ENCODE measurements at places on chromosomes 6 and 20.

DNA sequence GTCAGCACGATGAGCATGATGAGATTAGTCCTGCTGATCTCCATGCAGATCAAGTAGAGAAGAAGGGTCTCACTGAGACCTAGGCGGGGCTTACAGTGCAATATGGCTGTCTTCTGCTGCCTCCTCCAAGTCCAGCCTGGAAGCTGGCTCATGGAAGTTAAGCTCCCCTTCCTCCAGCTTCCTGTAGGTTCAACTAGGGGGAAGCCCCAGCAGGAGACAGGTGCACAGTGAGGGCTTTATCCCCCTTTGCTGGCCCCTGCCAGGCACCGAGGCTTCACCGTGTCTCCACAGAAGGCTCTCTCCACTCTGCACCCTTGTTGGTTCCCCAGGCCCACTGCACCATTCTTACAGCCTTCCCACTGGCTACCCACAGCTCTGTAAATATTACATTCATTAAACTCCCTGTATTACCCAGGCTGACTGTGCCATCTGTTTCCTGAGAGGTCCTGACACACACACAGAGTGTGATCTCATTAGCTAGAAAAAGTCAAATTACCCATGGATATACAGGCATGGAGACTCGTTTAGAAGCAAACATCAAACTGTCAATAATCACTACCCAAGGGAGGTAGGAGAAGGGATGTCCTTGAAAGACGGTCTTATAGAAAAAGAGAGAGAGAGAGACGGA lies 90.4 kb downstream of the SLC2A10 start:
- no peak for DNase-seq

- no peak for DNase-seq
Observed at GRCh38 chr20:39789411-39789810, 827.3 kb downstream of the DHX35 start.

- DNase-seq, result no peak
Observed at GRCh38 chr20:62305149-62305764, 2.5 kb downstream of the ADRM1 start.

DNA sequence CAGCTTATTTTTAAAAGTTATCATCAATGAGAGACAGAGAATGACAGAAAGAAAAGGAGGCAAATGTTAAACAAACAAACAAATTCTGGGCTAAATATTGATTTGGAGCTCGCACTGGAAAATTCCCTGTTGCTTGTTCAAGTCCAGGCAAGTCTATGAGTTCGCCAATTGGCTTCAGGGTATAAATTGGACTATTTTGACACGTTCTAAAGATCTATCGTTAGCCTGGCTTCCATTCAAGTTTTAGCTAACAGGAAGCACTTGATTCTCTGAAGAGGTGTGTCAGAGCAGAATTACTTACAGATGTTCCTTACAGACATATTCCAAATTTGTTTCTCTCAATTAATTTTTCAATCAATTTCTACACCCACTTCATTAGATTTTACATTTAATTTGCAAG lies 15.8 kb upstream of the RFPL4B start:
- DNase-seq, result no peak

GRCh38 chr6:157651731-157652490 lies 171.1 kb upstream of the SNX9 start:
- no peak for DNase-seq

DNA sequence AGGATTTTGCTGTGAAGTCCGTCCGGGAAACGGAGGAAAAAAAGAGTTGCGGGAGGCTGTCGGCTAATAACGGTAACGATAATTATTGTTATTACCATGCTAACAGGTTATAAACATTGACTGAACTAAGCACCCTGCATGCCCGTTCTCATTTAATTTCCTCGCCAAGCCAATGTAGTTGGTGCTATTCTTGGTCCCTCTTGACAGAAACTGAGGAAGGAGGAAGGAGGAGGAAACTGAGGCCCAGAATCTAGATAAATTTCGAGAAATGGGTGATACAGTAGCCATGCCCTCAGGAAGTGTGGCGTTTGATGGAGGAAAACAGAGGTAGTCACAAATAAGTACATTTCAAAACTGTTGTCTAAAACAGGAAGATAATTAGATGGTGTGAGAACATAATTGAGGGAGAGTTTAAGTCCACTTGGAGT lies 474 bp downstream of the TPX2 start:
- no peak for DNase-seq

DNA sequence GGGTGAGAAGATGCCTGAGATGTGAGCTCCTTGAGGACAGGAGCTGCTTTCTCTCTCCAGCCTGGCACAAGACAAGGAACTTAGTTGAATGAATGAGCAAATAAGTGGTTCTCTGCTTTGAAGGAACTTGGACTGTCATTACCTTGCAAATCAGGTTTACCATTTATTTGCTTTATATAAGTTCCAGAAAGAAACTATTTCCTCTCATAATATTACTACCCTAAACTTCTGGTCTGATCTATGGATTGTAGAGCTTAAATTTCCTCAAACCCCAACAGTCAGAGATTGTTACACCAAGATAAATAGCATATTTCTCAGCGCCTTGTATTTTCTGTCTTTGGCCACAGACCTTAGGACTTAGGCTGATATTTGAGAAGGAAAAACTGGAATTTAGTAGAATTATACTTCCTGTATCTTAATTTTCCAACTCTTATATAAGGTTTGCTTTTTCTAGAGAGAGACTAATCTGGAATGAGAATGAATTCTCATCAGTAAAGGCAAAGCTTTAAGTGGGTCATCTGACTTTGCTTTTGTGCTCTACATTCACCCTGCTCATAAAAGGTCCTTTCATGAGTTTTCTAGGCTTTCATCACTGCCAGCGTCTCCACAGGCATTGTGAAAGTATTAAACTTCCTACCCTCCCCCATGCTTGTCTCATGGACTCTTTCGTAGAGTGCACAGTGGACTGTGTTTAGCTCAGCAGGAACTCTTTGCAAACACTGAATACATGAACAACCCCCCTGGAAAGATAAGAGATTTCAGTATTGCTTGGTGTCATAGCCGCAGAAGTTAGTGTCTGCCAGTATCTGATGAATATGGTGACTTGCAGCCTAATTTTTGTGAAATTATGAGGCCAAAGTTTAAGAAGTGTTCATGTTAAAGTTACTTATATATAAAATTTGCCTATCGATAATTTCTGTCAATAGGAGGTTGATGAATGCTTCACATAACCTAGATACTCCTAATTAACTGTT lies 74.0 kb downstream of the PTPRA start:
- no peak for DNase-seq

DNA sequence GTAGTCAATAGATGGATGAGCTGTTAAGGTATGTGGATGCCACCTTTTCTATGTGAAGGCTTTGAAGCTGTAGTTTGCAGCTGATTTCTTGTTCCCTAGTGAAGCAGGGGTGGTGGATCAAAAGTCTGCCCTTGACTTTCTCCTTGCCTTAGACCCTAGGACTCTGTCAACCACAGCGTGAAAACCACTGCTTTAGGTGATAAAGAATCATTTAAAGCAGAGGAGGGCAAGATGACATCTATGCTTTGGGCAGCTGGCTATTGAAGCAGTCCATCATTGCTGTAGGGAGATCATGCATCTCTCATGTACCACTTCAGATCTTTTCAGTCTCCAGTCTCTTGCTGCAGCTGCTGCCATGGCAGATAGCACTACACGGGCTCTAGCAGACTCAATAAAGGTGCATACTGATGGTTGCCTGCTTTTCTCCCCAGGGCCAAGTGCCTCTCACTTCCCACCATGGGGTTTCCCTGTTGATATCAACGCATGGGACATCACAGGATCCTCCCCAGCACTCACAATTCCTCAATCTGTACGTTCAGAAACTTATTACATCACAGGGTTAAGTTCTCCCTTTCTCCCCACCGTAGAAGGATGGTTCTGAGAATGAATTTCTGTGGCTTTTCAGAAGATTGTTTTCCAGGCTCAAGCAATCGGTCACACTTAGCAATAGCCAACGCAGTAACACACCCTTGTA lies 122.0 kb upstream of the STMND1 start:
- no peak for DNase-seq

- no peak for DNase-seq
Observed at GRCh38 chr6:22596011-22596410, 26.6 kb downstream of the HDGFL1 start.

DNA sequence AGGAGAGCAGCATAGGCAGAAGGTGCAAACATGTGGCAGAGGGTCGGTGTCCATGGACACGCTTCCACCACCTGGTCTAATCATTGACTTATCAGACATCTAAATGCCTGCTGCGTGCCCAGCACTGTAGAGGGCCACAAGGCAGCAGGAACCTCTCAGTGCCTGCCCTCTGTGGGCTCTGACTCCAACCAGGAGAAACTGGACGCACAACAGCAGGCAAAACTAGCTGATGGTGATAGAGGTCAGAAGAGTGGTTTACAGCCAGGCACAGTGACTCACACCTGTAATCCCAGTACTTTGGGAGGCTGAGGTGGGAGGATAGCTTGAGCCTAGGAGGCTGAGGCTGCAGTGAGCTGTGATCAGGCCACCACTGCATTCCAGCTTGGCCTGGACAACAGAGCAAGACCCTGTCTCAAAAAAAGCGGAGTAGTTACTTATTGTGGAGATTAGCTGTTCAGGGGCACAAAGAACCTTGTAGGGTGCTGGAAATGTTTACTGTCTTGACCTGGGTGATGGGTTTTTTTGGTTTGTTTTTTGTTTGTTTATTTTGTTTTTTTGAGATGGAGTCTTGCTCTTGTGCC lies 46.5 kb downstream of the PPARD start:
- DNase-seq, result no peak

Data from stimulated activated CD4-positive, alpha-beta T cell treated with anti-CD3 and anti-CD28 coated beads, Interleukin-2, amount 100 ng/mL, for 24 hours (primary cell).